Urothelium cell line (cell line): ENCODE measurements at places on chromosomes 2 and 18.

- DNase-seq = peak; percentile 7
Measured at GRCh38 chr2:152826581-152827279, 108.3 kb downstream of the ARL6IP6 start.

DNA sequence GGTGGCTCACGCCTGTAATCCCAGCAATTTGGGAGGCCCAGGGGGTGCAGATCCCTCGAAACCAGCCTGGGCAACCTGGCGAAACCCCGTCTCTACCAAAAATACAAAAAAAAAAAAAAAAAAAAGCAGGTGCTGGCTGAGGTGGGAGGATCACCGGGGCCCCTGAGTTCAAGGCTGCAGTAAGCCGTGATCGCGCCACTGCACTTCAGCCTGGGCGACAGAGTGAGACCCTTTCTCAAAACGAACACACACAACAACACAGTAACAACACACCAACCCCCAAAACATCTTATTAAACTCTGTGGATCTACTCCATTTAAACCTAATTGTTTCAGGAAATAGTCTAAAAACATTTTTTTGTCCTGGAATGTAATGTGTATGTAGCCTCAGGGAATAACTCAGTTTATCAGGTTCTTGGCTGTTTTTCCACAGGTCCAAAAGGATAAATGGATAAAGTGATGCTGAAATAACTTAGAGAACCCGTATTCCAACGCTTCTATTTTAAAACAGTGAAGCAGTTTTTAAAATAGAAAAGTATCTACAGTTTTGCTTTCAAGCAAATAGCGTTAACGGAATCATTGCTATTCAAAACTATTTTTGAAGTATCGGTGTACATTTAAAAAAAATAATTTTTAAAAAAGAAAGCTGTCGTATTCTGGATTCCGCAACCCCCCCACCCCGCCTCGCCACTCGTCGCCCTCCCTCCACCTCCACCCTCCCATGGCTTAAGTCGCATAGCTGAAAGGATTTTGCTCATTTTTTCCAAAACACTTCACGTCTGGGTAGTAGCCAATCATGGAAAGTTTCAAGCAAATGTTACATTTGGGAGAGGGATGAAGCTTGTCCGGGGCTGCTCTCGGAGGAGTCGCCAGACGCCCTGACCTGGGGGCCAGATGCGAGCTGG lies 895 bp upstream of the GLS start:
- DNase-seq = no peak

DNA sequence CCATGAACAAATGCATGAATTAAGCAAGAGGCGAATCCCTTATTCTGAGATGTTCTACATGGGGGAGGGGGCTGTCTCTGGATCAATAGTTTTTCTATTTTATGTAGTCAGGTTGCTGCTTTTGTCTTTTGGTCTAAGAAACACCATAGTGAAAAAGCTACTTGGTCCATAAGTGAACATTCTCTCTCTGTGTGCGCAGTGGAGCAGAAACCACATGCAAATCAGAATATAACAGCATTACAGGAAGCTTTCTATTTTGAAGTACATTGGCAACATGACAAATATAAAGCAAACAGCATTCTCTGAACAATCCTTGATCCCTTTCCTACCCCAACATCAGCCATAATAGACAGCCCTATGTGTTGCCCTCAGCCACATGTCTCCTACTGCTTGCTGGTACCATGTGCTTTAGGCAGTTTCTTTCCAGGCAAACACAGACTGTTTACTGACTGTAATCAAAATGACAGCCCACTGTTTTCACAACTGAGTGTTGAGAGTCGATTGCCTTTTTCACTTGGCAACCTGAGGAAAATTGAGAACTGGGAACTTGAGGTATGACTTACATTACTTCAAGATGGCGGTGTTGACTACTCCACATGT lies 10.6 kb downstream of the SCN3A start:
- DNase-seq = no peak

GRCh38 chr2:159067971-159068370 lies 99.5 kb downstream of the TANC1 start:
- DNase-seq = no peak

- DNase-seq = no peak
Measured at GRCh38 chr18:79275461-79275860, 120.3 kb upstream of the NFATC1 start.

- DNase-seq = no peak
Measured at GRCh38 chr2:3432693-3433338, 53.3 kb downstream of the TRAPPC12 start.

DNA sequence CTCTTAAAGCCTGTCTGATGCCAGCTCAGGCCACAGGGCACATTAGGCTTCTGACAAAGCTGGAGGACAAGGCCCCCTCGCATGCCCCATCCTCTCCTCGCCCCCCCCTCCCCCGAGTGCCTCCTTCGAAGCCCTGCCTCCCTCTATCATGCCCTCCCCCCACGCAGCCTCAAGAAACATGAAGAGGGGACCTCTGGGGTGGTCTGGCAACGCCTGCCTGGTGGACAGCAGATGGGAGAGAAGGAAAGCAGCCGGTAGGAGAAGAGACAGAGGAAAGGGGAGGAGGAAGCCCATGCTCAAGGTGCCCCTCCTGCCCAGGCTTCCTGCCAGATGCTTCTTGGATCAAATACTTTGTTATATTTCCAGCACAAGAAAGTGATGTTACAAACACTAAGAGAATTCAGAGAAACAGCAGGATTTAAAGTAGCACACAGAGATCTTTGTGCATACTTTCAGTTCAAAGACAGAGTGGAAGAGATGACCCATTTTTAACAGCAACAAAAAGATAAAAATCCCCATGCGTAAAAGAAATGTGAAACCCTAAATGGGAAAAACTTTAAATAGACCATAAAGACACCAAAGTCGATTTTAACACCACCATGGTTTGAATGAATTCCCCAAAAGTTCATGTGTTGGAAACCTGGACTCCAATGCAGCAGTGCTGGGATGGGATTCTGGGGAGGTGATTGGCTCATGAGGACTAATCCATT lies 19.0 kb downstream of the BOK start:
- no peak for DNase-seq

GRCh38 chr2:207505171-207505570 lies 24.6 kb upstream of the CREB1 start:
- DNase-seq = no peak

DNA sequence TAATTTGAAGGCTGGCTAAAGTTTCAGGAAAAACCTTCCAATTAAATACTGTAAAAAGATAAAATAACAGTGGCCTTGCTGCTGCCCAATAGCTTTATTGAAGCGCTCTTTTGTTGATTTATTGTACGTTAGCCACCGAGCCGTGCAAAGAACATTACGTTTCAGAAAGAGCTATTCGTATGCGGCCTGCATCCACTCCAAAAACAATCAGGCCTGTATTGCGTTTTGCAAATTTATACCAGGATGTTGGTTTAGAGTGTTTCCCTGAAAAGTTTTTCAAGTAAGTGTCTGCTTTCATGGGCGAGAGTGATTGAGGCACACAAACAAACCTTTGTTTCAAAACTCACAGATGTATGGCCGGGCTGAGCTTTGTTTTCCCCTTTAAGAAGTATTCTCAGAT lies 257.2 kb upstream of the SALL3 start:
- no peak for DNase-seq
